Upper lobe of right lung (tissue), 1 donor: ENCODE measurements at places on chromosomes 13 and 19.

DNA sequence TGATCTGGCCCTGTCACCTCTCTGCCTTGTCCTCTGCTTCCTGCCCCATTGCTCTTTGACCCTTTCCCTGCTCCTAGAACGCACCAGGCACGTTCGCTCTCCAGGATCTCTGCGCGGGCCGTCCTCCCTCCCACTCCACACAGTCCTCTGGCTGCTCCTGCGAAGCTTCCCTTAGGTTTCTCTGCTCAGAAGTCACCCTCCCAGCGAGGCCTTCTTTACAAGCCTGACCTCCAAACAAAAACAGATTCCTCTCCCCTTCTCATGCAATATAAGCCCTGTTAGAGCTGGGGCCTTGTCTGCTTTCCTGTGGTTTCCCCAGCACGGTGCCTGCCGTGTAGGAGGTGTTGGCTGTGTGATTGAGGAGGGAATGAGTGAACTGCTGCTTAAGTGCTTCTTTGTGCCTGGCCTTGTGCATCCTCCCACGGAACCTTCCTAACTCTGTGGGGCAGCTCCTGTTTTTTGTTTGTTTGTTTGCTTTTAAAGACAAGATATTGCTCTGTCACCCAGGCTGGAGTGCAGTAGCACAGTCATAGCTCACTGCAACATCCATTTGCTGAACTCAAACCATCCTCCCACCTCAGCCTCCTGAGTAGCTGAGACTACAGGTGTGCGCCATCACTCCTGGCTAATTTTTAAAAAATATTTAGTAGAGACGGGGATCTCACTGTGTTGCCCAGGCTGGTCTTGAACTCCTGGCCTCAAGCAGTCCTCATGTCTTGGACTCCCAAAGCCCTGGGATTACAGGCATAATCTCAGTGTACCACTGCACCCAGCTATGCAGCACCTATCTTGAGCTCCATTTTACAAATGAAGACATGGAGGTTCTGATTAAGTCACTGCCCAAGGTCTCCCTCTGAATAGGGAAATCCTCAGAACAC, 82.0 kb downstream of the SIPA1L3 start:
- H3K4me1 ChIP-seq: peaks cover 23% of the 10 kb centered on the region
- no peak overlapping the region for H3K27ac ChIP-seq
- no peak overlapping the region for H3K4me3 ChIP-seq
- DNase-seq: no peak

DNA sequence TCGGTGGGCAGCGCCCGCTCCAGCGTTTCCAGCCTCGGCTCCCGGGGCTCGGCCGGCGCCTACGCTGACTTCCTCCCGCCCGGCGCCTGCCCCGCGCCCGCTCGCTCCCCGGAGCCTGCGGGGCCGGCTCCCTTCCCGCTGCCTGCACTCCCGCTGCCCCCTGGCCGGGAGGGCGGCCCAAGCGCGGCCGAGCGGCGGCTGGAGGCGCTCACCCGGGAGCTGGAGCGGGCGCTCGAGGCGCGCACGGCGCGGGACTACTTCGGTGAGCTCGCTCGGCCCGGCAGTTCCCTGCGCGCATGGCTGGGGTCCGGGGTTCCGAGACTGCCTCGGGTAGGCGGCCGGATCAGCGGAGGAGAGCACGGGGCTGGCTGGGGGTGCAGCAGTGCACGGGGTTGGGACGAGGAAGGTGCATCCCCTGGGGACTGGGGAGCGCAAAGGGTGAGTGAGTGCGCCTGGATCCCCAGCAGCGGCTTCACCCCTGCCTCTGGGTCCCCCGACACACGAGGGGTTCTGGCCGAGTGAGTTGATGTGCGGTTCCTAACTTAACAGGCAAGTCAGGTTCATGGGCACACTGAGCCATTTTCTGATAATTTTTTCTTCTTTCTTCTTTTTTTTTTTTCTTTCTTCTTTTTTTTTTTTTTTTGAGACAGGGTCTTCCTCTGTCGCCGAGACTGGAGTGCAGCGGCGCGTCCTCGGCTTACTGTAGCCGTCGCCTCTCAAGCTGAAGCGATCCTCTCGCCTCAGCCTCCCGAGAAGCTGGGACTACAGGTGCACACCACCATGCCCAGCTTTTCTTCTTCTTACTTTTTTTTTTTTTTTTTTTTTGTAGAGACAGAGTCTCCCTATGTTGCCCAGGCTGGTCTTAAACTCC, 1.1 kb downstream of the WTIP start:
- no peak for DNase-seq
- peaks cover 14% of the 10 kb centered on the region for H3K4me1 ChIP-seq
- H3K4me3 ChIP-seq: peak overlapping the region; percentile 60
- H3K27ac ChIP-seq: no peak overlapping the region
- no peaks in the 10 kb centered on the region for H3K27me3 ChIP-seq
- H3K36me3 ChIP-seq: no peaks in the 10 kb centered on the region

- H3K27ac ChIP-seq: no peak overlapping the region
- peaks cover 8% of the 10 kb centered on the region for H3K4me1 ChIP-seq
- no peak for DNase-seq
- peaks cover 3% of the 10 kb centered on the region for H3K36me3 ChIP-seq
- no peaks in the 10 kb centered on the region for H3K27me3 ChIP-seq
Measured at GRCh38 chr13:99289674-99290337, 17.4 kb downstream of the GPR183 start.

DNA sequence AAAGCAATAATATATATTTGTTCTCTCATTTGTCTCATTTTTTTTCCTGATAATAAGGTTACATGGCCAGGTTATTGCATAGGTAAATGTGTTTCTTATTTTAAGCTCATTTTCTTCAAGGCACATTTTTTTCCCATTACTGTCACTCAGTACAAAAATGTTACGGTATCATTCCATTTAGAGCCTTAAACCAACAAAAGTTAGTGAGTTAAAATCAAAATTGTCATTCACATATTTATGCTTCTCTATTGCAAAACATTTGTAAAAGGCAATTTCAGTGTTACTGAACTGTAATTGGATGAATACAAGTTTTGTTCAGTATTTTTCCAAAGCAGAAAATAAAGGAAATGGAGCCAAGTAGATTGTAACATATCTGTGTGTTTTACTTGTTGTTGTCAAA, 117.6 kb upstream of the MAB21L1 start:
- H3K4me1 ChIP-seq: no peaks in the 10 kb centered on the region
- no peak overlapping the region for H3K4me3 ChIP-seq
- no peaks in the 10 kb centered on the region for H3K36me3 ChIP-seq
- no peak for DNase-seq
- H3K27ac ChIP-seq: no peak overlapping the region
- no peaks in the 10 kb centered on the region for H3K27me3 ChIP-seq

GRCh38 chr13:51638216-51638871, 54.1 kb downstream of the WDFY2 start:
- no peak overlapping the region for H3K4me3 ChIP-seq
- H3K27me3 ChIP-seq: no peaks in the 10 kb centered on the region
- no peaks in the 10 kb centered on the region for H3K36me3 ChIP-seq
- H3K4me1 ChIP-seq: peaks cover 18% of the 10 kb centered on the region
- no peak overlapping the region for H3K27ac ChIP-seq

GRCh38 chr19:35514282-35514809, 897 bp upstream of the DMKN start:
- no peak for DNase-seq
- no peaks in the 10 kb centered on the region for H3K36me3 ChIP-seq
- no peak overlapping the region for H3K27ac ChIP-seq
- no peak overlapping the region for H3K4me3 ChIP-seq
- H3K27me3 ChIP-seq: peaks cover 35% of the 10 kb centered on the region
